ENCODE measurements at places on chromosomes 16 and 17.
A peak's percentile ranks its signal among the peaks of the same experiment; 100 is the strongest.

GRCh38 chr16:19168371-19169081, 486 bp downstream of the SYT17 start:
- DNase-seq = no peak

GRCh38 chr17:32995416-32996045, 3.9 kb downstream of the SPACA3 start:
- DNase-seq = no peak

DNA sequence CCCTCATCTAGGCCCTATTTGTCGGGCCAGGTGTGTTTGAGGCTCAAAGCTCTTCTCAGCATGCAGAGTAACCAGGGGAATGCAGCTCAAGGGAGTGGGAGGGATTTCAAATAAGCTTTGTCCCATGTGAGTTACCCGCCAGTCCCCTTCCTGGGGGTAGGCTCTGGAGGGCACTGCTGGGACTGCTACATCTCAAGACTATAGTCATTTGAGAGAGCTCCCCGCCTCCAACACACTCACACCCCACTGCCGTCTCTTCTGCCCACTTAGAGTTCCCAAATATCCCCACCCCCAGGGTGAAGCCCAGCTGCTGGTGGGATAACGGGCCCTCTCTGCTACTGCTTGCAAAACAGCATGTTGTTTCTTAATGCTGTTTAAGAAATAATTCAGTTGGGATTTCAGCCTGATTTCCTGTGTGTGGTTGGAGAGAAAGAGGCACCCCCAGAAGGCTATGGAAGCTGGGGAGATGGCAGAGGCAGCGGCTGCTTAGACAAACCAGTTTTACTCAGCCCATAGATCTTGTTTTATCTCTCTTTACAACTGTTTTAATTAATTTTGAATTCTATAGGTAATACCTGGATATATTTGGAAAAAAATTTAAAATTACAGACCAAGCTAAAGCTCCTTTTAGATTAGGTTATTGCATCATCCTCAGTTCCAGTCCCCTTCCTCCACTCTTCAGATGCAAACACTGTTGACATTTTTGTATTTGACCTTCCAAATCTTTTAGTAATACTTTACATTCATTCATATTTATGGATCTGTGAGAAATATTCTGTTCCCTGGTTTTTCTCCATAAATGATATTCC, 4.1 kb upstream of the MPO start:
- DNase-seq = no peak

DNA sequence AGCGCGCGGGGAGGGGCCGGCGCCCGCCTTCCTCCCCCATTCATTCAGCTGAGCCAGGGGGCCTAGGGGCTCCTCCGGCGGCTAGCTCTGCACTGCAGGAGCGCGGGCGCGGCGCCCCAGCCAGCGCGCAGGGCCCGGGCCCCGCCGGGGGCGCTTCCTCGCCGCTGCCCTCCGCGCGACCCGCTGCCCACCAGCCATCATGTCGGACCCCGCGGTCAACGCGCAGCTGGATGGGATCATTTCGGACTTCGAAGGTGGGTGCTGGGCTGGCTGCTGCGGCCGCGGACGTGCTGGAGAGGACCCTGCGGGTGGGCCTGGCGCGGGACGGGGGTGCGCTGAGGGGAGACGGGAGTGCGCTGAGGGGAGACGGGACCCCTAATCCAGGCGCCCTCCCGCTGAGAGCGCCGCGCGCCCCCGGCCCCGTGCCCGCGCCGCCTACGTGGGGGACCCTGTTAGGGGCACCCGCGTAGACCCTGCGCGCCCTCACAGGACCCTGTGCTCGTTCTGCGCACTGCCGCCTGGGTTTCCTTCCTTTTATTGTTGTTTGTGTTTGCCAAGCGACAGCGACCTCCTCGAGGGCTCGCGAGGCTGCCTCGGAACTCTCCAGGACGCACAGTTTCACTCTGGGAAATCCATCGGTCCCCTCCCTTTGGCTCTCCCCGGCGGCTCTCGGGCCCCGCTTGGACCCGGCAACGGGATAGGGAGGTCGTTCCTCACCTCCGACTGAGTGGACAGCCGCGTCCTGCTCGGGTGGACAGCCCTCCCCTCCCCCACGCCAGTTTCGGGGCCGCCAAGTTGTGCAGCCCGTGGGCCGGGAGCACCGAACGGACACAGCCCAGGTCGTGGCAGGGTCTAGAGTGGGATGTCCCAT, 232.8 kb downstream of the SEC14L1 start:
- DNase-seq = peak; percentile 25

Measured in T-helper 2 cell treated with Interferon-gamma antibody and Interleukin-4, amounts not matched to agents 5 μg/mL and 100 μg/mL, for 36 hours (primary cell).